ENCODE measurements at places on chromosomes 4 and X.

GRCh38 chr4:43765514-43765913, 683.1 kb downstream of the KCTD8 start:
- DNase-seq: no peak

- no peak for DNase-seq
Observed at GRCh38 chr4:83724485-83725335, 188.8 kb downstream of the GPAT3 start.

DNA sequence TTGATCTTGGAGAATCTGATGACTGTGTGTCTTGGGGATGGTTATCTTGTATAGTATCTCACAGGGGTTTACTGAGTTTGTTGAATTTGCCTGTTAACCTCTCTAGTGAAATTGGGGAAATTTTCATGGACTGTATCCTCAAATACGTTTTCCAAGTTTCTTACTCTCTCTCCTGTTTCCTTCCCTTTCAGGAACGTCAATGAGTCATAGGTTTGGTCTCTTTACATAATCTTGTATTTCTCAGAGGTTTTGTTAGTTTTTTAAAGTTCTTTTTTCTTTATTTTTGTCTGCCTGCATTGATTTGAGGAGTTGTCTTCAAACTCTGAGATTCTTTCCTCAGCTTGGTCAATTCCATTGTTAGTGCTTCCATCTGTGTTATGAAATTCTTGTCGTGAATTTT, 227.7 kb upstream of the GPRIN3 start:
- DNase-seq: no peak

DNA sequence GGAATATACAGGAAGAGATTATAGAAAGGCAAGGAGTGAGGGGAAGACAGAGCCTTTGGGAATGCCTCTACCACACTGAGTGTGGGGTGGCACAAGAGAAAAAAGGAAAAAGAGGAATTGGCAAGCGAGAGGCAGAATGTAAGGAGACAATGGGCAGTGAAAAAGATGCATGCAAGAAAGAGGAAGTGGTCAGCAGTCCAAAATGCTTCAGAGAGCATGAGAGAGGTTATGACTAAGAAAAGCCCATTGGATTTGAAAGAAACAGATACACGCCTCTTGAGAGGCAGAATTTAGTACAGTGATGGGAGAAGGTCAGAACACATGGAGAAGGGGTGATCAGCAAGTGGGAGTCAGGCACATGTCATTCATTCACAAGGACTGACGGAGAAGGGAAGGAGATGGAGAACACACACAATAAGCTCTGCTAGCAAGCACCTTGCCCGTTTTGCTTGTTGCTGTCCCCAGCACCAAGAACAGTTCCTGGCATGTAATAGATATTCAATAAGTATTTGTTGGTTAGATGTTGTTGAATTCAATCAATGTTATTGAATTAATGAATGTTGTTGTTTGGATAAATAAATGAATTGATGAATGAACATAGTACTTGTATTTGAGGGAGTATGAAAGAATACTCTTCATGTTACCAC, 6.3 kb downstream of the DCHS2 start:
- DNase-seq: no peak

GRCh38 chrX:30504309-30504708, 73.3 kb downstream of the TASL start:
- DNase-seq: no peak
